RCC 7860 (cell line): ENCODE measurements at places on chromosomes 4 and X.

GRCh38 chrX:119375561-119375960 is 23.6 kb upstream of the SLC25A43 start:
- no peak for DNase-seq

DNA sequence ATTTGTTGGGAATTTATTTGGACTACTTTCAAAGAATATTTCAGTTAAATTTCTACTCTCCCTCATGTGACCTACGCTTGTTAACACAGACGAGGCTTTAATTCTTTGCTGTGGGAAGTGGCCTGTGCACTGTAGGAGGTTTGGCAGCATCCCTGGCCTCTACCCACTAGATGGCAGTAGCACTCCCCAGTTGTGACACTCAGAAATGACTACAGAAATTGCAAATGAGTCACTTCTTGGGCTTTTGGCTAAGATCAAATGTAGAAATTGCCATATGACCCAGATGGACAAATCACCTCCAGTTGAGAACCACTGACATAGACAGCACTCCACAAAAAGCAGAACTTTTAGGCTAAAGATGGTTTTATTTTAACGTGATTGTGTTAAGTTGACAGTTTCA is 22.1 kb downstream of the PIR start:
- peak; percentile 43 for DNase-seq

- DNase-seq, result no peak
These were observed 241.8 kb downstream of the FBXO8 start for GRCh38 chr4:174041555-174042105.

DNA sequence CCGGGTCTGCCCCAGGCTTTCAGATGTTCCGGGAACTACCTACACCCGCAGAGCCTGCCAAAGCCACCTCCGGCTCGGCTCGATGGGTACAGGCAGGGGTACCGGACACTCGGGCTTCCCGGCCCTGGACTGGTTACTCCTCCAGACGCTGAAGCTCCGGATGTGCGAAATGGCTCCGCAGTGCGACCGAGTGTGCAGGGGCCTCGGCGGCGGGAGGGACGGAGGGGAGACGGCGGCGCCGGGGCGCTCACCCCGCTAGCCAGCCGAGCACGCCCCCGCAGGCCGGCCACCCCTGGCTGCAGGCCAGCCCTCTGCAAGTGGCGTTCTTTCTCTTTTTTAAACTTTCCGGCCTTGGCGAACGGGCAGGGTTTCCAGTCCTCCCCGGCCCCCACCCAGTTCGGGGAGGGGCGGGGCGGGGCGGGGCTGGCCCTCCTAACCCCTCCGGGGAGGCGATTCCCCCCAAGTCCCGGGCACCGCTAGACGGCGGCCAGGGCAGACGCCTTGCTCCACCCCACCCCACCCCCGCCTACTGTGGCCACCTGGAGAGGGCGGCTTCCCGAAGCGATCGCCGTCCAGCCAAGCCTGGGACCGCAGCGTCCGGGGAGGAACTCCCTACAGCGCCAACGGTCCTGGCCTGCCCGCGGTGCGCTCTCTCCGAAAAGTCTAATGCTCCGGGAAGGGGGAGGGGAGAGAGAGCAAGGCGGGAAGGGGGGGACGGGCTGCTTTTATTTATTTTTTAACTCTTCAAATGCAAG is 7.5 kb downstream of the BCOR start:
- DNase-seq, result no peak

GRCh38 chrX:33134164-33134563 is 77.2 kb downstream of the DMD start:
- DNase-seq, result no peak
